ENCODE measurements at places on chromosomes 3 and 15.
A peak's percentile ranks its signal among the peaks of the same experiment; 100 is the strongest.

DNA sequence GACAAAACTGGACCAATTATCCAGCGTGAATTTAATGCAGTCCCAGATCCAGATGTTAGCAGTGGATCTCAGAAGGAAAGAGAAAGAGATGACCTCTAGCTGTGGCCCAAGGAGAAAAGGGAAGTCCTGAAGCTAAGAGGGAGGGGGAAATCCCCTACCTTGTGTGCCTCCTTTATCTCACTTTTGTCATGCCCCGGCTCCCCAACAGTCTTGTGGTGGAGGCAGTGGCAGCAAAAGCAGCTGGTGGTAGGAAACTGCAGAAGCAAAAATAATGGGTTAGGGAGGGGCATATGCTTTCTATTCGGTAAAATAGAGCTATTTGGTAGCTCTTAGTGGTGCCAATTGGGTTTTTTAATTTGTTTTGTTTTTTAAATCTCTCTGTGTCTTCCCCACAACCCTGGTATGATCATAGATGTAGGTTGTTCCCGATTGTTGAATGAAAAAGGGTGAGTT lies 56.5 kb downstream of the MCTP2 start:
- peak; percentile 5 for DNase-seq

- no peak for DNase-seq
These were observed 18.5 kb upstream of the LMCD1 start for GRCh38 chr3:8482960-8483665.

GRCh38 chr3:158085358-158085757 lies 20.9 kb downstream of the SHOX2 start:
- no peak for DNase-seq

DNA sequence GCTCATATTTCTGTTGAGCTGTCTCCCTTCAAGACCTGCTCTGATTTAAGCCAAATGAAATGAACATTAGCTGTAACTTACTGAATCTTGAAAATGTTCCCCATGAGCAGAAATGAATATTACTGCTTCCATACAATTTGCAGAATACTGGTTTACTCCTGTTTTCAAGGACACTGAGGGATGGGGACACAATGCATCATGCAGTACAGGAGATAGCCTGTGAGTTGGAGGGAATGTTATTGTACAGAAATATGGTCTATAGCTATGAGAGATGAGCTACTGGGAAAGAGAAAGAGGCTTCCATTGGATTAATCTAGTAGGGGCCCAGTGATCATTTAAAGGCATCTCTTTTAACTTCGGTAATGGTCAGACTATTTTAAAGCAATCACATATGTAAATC lies 798.2 kb downstream of the GRM7 start:
- DNase-seq = no peak

DNA sequence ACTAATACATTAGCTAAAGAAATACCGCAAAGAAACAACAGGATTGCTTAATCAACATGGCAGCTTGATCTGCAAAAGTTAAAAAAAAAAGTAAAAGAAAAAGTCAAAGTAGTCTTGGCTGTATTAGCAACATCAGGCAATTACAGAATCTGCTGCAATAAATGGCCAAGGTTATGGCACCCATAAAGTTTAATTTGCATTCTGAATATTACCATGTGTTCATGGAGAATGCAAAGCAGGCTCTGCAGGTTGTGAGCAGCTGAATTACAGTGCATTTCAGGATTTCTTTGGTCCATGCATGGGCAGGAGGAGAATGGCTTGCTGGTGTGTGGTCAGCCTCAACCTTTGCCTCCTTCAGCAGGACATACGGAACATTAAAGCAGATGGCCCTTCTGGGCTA lies 199.1 kb upstream of the AZI2 start:
- DNase-seq = no peak

- no peak for DNase-seq
These were observed 74.0 kb downstream of the CNTN4 start for GRCh38 chr3:2172561-2173171.

DNA sequence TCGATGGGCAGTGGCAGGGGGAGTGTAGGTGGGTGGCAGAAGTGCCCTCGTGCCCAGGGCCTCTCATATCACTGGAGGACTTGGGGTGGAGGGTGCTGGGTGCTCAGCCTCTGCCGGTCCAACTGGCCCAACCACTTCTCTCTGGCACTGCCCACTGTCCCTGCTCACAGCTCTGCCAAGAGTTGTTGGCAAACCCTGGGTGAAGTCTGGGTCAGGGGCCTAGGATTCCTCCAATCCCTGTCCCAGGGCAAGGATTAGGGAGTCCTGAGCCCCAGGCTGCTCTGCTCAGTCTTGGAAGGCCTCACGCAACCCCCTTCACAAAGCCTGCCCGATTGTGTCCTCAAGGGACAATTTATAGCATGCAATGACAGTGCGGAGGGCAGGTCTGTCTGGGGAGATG lies 5.2 kb upstream of the PRKCD start:
- no peak for DNase-seq

GRCh38 chr3:38985581-38985980 lies 66.2 kb downstream of the SCN11A start:
- no peak for DNase-seq

- DNase-seq = no peak
These were observed 16.5 kb upstream of the HEG1 start for GRCh38 chr3:125072301-125072700.

- no peak for DNase-seq
These were observed 43.6 kb downstream of the MYO1E start for GRCh38 chr15:59329091-59329490.

DNA sequence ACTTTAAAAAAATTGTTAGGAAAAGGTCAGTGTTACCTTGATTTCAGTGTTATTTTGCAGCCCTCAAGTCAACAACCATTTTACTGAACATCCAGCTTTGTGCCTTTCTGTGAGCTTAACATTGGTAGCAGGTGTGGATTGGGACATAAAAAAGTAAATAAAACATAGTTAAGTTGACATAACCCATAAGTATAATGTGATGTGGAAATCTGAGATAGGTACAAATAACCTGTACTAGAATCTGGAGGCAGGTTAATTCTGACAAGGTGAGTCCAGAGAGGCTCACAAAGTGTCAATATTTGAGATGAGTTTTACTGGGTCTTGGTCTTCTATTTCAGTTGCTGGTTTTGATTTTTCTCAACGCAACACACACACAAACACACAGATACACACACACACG lies 151.3 kb downstream of the LPP start:
- no peak for DNase-seq
